ENCODE measurements at places on chromosomes 3 and 15.
A peak's percentile ranks its signal among the peaks of the same experiment; 100 is the strongest.

GRCh38 chr3:3633761-3634160 is 165.5 kb upstream of the LRRN1 start:
- peak; percentile 20 for DNase-seq

DNA sequence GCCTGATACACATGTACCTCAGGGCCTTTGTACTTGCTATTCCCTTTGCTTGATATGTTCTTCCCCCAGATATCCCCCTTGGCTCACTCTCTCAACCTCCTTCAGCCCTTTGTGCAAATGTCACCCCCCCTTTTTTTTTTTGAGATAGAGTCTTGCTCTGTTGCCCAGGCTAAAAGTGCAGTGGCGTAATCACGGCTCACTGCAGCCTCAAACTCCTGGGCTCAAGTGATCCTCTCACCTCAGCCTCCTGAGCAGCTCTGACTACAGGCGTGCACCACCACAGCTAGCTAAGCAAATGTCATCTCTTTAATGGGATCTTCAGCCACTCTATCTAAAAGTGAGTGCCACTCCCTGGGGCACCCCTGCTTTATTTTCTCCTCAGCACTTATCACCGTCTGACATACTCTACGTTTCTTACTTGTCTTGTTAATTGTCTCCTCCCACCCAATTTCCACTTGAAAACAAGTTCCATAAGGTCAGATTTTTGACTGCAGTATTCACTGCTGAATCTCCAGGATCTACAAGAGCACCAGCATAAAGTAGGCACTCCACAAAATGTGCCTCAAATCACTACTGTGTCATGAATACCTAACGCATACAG is 14.6 kb downstream of the IP6K2 start:
- no peak for DNase-seq

- no peak for DNase-seq
Observed at GRCh38 chr3:3627114-3627513, 172.1 kb upstream of the LRRN1 start.

DNA sequence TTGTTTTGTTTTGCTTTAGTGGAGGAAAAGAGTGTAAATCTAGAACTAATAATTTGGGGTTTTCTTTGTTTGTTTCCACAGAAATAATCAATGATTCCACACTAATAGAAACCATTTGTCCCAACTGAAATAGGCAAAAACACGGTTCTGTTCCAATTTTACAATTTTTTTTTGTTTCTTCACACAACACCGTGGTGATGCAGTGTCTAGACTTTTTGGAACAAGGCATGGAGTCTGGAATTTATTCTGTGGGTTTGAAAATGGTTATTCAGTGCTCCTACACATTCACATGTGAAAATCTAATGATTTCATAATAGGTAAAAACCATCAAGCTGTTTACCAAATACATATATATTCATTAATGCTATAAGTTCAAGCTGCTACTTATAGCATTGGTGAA is 629.0 kb upstream of the TGFBR2 start:
- DNase-seq = no peak

DNA sequence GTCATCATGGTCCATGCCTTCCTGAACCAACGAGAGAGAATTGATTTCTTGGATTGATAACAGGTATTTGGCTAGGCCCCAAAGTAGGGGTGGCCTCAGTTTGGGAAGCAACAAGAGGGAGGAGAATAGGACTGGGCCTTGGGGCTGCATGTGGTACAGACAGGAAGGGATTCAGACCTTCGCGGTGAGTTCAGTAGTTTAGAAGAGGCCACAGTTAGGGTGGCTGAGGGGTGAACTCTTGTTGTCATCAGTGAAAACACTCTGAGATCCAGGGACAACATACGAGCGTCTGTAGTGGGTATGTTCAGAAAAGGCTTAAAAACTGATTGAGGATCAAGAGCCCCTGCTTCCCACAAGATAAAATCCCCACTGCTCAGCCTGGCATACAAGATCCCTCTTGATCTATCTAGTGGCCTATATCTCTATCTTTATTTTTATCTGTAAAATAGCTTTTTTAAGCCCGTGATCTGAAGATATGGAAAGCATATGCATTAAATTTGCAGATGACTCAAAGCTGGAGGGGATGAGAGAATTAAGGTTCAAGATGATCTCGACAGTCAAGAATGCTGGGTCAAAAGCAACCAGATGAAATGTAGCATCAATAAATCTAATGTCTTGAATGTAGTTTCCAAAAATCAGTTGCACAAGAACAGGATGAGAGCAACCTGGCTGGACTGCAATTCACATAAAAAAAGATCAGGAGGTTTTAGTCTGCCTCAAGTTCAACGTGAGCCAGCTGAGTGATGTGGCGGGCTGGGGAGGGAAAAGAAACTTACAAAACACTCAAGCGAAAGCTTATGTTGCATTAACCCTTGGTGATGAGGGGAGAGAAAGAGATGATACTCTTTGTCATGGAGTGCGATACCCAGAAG is 221.1 kb upstream of the TLE3 start:
- DNase-seq = peak; percentile 49

- DNase-seq = peak; percentile 91
Observed at GRCh38 chr15:35874260-35874905, 328.4 kb upstream of the DPH6 start.

GRCh38 chr3:190542846-190543245 is 29.0 kb downstream of the IL1RAP start:
- DNase-seq = no peak

- no peak for DNase-seq
Observed at GRCh38 chr3:34388830-34389229, 590.4 kb downstream of the PDCD6IP start.

DNA sequence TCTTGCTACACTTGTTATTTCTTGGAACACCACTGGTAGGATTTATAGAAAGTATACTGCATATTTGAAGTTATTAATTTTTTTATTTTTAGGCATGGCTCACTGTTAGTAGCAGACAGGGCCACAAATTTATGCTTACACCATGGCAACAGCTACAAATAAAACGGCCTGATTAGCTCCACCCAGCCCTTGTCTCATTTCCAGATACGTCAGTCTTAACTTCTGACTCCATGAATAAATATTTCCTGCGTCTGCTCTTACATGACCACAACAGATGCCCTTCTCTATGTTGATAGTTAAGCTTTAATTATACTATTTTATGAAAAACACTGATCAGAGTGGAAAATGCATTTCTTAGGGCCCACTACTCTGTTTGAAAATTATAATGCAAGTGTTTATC is 62.3 kb upstream of the CPOX start:
- DNase-seq = peak; percentile 68

GRCh38 chr15:78075490-78076230 is 1.9 kb downstream of the TBC1D2B start:
- DNase-seq = peak; percentile 77

GRCh38 chr3:72665701-72666446 is 182.4 kb downstream of the SHQ1 start:
- peak; percentile 2 for DNase-seq

- DNase-seq = no peak
Observed at GRCh38 chr15:81792646-81793045, 253.2 kb downstream of the MEX3B start.

- no peak for DNase-seq
Observed at GRCh38 chr3:194667363-194667762, 4.6 kb downstream of the LSG1 start.

- no peak for DNase-seq
Observed at GRCh38 chr3:194365526-194365925, 4.0 kb downstream of the LRRC15 start.

- no peak for DNase-seq
Observed at GRCh38 chr3:197597335-197597734, 41.6 kb upstream of the BDH1 start.

DNA sequence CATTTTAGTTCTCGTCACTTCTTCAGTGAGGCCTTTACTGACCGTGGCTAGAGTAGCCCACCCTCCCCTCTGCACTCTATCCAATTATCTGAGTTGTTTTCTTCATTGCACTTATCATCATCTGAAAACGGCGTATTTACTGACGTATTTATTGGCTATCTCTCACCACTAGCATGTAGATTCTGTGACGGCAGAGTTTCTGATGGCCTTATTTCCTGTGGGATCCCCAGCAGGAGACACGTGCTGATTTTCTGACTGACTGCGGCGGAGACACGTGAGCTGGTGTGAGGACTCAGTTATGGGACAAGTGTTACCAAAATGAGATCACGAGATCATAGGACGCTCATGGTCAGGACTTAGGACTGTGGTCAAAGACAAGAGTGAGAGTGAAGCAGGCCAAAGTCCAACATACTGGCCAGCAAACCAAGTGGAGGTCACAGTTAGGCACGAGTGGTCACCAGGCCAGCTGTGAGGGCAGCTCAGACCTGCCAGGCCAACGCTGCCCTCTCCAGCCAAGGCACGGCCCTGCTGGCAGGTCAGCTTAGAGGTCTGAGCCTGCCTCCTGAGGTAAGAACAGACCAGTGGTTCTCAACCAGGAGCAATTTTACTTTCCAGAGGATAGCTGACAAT is 50.6 kb upstream of the BNIP2 start:
- DNase-seq = no peak

GRCh38 chr3:16439163-16439847 is 74.2 kb downstream of the RFTN1 start:
- DNase-seq = no peak

DNA sequence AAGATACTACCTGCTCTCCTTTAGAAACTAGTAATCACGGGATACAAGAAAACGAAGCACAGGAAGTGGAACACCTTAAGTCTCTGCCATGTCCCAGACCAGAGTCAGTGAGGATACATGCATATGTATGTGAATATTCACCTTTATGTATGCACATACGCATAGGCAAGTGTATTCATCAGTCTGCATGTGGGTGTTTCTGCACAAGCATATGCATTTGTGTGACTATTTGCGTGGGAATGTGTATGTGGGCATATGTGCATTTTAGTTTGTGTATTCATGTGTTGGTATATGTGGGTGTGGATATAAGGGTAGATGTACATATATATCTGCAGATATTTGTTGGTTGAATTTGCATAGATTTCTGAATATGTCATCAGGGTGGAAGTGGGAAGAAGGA is 889.7 kb downstream of the AGBL1 start:
- no peak for DNase-seq

DNA sequence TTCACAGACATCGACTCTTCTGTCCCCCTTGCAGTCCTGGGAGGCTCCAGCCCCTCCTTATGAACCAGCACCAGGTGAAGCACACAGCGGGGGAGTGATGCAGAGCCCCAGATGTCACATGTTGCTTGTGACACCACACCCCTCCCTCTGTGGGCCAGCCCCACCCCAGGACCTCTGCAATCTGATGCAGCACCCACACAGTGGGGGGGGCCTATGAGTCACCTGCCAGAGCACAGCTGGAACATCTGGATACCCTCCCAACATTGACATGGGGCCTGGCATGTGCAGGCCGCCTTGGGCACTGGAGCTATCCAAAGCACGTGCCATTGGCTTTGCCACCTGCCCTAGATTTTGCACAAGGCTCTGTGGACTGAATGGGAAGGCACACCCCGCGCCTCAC is 70.5 kb downstream of the FEM1B start:
- no peak for DNase-seq

GRCh38 chr3:74271541-74271940 is 342.9 kb downstream of the CNTN3 start:
- no peak for DNase-seq

DNA sequence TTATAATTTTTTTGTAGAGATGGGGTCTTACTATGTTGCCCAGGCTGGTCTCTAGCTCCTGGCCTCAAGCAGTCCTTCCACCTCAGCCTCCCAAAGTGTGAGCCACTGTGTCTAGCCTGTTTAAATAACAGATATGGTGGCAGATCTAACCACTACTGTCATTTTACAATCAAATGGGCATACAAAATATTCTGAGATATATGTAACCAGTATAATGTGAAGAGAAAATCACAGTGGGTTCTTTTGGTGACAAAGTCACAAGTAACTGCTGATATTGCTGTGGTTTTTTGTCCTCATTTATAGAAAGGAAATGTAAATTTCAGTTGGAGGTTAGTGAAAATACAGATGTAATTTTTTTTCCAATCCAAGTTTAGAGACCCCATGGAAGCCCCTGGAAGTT is 58.6 kb upstream of the ARHGEF3 start:
- no peak for DNase-seq

- no peak for DNase-seq
Observed at GRCh38 chr15:37229855-37230619, 129.7 kb upstream of the MEIS2 start.

DNA sequence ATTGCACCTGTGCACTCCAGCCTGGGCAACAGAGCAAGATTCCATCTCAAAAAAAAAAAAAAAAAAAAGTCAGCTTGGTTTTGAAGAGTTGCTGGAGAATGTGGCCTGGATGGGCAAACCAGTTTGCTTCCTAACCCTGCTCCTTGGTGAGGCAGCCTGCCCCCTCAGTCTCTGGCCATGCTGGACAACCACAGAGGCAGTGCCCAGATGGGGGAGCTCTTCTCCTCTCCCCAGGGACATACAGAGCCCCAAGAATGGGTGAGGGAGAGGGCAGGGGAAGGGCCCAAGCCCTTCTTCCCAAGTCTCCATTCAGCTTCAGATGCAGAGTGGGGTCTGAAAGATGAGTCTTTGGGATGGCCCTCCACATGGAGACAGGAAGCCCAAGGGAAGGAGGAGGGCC is 27.9 kb downstream of the CD276 start:
- no peak for DNase-seq

GRCh38 chr15:57205027-57205855 is 171.1 kb upstream of the CGNL1 start:
- DNase-seq = no peak

DNA sequence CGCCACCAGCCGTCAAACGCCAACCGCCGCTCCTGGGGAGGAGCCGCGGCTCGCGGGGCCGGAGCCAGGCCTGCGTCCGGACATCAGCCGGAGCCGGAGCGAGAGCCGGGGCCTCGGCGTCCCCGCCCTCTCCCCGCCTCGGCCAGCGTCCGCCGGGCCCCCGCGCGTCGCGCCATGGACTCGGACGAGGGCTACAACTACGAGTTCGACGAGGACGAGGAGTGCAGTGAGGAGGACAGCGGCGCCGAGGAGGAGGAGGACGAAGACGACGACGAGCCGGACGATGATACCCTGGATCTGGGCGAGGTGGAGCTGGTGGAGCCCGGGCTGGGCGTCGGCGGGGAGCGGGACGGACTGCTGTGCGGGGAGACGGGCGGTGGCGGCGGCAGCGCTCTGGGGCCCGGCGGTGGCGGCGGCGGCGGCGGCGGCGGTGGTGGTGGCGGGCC is 359 bp downstream of the ARIH1 start:
- peak; percentile 4 for DNase-seq

DNA sequence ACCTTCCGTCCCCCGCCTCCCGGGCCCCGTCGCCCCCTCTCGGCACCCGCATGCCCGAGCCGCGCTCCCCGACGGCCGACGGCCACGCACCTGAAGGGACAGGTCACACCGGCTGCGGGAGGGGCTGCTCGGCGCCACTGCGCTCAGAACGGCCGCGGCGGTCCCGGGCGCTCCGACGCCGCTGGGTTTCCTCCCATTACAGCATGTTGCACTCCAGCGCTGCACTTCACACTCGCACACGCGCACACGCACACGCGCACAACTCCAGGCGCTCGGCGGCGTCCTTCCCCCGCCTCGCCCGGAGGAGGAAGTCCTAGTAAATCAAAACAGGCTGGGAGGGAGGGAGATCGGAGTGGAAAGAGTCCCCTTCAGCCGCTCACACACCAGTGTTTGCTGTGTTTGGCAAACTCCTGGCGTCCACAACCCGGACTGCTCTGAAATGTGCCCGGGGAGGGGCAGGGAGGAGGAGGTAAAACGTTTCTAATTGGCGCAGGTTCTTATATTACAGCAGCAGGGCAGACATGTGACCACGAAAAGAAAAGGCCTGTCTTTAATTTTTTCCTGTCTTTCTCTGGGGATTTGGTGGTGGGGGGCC is 76.7 kb upstream of the VGLL4 start:
- DNase-seq = peak; percentile 67

GRCh38 chr3:148790370-148790769 is 37.2 kb upstream of the CPB1 start:
- DNase-seq = no peak

GRCh38 chr3:69191516-69191915 is 69.1 kb upstream of the LMOD3 start:
- no peak for DNase-seq

Data from foreskin keratinocyte (primary cell).